SIG-M5 (cell line): ENCODE measurements at places on chromosomes 6 and 20.

GRCh38 chr20:63782051-63782471, 42.5 kb downstream of the SLC2A4RG start:
- no peak for DNase-seq

DNA sequence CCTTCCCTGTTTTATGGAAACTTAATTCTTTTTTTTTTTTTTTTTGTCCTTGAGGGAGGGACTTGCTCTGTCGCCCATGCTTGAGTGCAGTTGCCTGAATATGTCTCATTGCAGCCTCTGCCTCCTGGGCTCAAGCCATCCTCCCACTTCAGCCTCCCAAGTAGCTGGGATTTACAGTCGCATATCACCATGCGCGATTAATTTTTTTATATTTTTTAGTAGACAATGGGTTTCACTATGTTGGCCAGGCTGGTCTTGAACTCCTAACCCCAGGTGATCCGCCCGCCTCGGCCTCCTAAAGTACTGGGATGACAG, 654 bp downstream of the TMEM14C start:
- no peak for DNase-seq

DNA sequence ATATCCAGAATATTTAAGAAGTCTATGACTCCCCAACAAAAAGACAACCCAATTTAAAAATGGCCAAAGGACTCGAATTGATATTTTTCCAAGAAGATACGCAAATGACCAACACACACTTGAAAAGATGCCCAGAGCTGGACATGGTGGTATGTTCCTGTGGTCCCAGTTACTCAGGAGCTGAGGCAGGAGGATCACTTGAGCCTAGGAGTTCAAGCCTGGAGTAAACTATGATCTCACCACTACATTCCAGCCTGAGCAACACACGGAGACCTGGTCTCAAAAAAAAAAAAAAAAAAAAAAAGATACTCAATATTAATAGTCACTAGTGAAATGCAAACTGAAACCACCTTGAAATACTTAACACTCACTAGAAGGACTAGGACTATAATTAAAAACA, 12.2 kb upstream of the ARMC2 start:
- no peak for DNase-seq

GRCh38 chr6:6331393-6331792, 10.9 kb upstream of the F13A1 start:
- DNase-seq = no peak

DNA sequence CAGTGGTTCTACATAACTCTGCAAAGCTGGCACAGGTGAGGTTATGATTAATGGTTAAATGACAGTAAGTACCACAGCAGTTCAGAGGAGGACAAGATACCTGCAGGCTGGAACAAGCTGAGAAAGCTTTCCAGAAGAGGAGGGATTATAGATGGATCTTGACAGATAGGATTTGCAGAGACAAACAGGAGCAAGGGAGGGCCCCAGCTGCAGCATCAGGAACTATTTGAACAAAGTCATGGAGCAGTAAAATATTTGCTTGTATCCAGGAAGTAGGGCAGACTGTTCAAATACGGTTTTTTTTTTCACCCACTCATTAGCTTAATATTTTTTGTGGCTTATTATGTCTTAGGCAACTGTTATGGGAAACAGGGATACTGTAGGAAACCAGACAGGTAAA, 144.4 kb upstream of the MAN1A1 start:
- DNase-seq = no peak

- DNase-seq = no peak
These were observed 161.2 kb downstream of the EYA2 start for GRCh38 chr20:47055699-47056369.

DNA sequence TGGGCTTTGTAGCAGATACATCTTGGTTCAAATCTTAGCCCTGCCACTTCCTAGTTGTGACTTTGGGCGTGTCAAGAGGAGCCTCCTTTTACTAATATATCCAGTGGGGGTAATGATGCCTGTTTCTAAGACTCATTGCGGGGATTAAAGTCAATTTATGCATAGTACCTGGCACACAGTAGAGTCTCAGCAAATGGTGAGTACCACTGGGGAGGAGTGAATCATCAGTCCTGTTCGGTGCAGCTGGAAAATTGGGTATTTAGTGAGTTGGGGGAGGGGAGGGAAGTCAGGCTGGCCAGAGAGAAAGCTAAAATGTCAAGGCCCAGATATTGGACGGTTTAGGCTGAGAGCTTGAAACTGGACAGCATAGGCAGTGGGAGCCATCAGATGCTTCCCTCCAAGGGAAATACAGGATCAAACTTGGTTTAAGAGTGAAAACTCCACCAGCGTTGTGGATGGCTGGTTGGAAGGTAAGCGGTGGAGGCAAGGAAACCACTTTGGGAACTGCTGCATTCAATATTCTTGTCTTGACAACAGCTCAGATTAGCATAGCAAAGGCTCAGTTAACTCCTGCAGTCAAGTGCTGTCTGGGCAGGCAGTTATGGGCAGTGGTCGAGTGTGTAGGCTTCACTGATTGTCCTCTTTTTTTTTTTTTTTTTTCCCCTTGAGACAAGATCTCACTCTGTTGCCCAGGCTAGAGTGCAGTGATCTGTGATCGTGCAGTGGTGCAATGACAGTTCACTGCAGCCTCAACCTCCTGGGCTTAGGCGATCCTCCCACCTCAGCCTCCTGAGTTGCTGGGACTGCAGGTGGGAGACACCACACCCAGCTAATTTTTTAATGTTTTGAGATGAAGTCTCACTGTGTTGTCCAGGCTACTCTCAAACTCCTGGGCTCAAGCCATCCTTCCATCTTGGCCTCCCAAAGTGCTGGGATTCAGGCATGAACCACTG, 12.9 kb downstream of the PPP1R16B start:
- no peak for DNase-seq

DNA sequence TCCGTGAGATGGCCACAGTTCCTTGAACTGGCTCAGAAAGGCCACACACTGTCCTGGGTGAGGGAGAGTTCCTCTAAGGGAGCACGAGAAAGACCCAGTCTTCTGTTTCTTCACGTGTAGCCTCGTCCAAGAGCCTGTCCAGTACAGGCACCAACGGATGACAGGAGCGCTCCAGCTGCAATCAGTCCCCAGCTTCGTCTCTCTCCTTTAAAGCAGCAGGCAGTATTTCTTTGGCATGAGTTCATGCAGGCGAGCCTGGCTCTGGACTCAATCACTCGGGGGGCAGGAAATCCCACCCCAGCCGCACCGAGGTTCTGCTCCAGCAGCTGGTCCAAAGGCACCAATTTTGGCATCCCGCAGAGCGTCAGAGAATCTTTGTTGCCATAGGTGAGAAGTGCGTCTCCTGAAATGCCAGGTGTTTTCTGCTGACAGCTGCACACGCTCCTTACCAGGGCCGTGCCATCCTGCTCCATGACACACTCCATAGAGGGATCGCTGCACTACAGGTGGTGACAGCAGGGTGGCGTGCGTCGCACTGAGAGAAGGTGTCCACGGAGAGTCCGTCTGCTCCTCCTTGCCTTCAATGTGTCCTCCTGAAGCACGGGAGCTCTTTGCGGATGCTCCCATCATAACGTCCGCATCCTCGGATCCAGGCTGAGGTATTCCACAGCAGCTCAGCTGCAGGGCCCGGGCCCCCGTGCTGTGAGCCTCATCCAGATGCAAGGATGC, 59.6 kb upstream of the AFDN start:
- DNase-seq = no peak

GRCh38 chr20:49303065-49303552, 25.3 kb upstream of the ZNFX1 start:
- DNase-seq = no peak

DNA sequence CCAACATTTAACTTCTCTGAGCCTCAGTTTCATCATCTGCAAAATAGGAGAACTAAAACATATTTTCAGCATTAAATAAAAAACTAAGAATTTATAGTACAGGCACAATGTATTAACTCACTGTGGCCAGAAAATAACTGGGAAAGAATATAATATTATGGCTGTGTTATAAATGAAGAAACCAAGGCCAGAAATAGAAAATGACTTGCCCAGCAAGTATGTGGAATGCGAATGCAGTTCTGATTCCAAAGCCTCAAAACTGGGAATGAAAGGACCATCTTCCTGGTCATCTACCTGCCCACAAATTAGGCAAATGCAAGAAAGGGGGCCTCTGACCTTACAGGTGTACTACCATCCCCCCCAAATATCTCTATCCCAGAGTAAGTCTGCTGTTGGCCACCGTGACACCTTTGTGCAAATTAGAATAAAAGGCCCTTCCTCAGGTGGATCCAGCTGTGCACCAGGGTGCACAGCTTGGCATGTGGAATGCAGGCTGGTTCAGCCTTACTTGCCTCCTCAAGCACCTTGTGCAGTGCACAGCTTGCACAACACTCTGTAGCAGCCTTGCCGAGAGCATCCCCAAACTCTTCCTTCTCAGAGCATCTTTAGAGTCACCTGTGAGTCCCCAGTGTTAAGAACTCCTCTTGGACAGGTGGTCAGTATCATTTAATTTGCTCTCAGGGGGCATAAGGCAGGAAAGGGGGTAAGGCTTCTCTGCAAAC, 4.4 kb downstream of the SLC13A3 start:
- DNase-seq = no peak

GRCh38 chr6:124142852-124143251, 339.2 kb downstream of the NKAIN2 start:
- DNase-seq = no peak

GRCh38 chr6:103870970-103871369, 988.7 kb downstream of the HACE1 start:
- DNase-seq = no peak

- no peak for DNase-seq
These were observed 41.1 kb downstream of the LRP11 start for GRCh38 chr6:149823013-149823412.

DNA sequence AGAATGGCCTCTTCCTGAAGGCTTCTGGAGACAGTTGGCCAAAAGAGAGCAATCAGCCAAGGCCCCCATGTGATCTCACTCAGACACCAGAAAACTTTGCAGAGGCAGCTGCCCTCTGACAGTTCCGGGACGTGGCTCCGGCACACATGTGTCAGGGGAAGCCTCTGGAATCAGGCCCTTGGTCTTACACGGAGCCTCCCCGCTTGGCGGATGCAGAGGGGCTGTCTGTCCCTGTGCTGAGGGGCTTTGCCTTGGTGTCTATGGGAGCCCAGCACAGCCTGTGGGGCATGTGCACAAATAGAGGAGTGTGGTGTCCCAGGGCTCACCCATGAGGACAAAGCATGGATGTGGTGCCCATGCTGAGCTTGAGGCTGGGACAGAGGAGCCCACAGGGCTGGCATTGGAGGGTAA, 13.8 kb downstream of the SIGLEC1 start:
- no peak for DNase-seq

DNA sequence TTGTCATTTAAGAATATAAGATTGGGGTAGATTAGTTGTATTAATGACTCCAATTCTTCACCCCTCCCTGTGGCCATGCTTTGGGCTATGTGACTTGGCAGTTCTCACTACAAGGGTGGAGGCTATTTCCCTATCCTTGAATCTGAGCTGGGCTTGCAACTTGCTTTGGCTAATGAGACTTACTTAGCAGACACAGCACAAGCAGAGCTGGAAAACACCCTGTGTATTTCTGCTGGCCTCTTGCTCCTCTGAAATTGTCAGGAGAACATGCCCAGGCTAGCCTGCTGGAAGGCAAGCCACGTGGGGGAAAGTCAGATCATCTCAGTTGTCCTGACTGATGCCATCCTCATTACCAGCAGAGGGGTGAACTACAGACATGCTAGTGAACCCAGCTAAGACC, 126.5 kb upstream of the HDGFL1 start:
- no peak for DNase-seq

DNA sequence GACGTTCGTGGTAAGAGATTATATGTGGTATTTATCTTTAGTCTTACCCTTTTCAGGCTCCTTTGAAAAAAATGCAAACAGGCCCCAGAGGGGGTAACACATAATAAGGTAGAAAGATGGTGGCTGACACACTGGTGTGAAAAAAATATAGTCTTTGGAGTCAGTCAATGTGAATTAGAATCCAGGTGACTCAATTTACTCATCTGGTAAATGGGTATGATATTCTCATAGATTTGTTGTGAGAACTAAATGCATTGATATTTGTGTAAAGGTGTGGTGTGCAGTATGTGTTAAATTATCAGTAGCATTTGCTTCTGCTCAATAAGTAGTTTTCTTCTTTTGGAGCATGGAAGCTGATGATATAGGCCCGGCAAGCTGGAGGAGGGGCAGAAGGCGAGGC, 25.7 kb downstream of the CD83 start:
- DNase-seq = no peak

- DNase-seq = no peak
These were observed 265.9 kb downstream of the DLL1 start for GRCh38 chr6:170024940-170025339.

- no peak for DNase-seq
These were observed 142.9 kb downstream of the TFAP2B start for GRCh38 chr6:50961611-50962010.

DNA sequence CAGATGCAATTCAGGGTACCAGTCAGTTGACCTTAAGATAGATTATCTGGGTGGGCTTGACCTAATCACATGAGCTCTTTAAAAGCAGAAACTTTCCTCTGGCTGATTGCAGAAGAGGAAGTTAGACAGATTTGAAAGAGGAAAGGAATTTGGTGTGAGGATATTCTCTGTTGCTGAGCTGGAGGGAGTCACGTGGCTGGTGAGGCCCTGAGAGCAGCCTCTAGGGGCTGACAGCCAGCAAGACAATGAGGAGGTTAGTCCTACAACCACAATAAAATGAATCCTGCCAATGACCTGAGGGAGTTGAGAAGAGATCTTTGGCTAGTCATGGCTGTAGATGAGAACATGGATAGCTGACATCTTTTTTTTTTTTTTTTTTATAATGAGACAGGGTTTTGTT, 87.0 kb upstream of the B3GAT2 start:
- DNase-seq = no peak

- no peak for DNase-seq
These were observed 23.6 kb downstream of the BNIP5 start for GRCh38 chr6:36312854-36313648.
